GM23248 (cell line): ENCODE measurements at places on chromosomes 4 and X. TPM values are rescaled to one million over a fixed set of nuclear protein-coding genes. Genes with fewer than 3 reads are reported as not detected.
A peak's percentile ranks its signal among the peaks of the same experiment; 100 is the strongest.

DNA sequence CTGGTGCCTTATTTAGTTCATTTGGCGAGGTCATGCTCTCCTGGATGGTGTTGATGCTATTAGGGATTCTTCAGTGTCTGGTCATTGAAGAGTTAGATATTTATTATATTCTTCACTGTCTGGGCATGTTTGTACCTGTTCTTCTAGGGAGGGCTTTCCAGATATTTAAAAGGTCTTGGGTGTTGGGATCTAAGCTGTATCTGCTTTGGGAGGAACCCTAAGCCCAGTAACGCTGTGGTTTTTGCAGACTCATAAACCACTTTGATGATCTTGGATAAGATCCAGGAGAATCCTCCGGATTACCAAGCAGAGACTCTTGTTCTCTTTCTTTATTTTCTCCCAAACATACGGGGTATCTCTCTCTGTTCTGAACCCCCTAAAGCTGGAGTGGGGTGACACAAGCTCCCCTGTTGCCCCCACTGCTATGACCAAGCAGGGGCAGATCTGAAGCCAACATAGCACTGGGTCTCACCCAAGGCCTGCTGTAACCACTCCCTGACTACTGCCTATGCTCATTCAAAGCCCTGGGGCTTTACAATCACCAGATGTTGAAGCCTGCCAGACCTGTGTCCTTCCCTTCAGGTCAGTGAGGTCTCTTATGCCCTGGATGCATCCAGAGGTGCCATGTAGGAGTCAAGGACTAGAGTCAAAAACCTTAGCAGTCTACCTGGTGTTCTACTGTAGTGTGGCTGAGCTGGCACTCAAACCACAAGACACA is 187.6 kb downstream of the GUCY2F start:
- peak; percentile 5 for DNase-seq

GRCh38 chr4:149886786-149887490 is 71.3 kb upstream of the IQCM start:
- no peak for DNase-seq

DNA sequence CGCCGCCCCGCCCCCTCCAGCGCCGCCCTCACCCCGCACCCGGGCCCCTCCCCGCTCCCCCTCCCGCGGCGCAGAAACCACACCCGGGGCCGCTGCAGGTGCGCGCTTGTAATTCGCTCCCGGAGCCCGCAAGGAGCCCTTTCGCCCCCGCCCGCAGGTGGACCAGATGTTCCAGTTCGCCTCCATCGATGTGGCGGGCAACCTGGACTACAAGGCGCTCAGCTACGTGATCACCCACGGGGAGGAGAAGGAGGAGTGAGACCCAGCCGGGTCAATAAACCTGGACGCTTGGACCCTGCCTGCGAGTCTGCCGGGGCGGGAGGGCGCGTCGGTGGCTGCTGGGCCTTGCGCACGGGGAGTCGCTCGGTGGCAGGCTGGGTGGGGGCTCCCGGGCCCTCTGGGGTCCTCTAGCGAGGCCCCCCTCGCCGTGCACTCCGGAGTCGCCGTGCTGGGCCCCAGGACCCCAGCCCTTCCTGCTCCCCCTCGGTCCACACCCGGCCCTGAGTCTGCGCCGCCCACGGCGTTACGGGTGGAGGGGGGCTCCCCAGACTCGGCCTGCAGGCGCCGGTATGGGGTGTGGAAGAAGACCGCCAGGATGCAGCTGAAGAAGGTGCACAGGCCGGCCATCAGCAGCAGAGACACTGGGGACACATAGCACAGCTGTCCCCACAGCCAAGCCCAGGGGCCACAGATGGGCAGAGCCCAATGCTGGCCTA is 7.1 kb downstream of the SLC49A3 start:
- no peak for DNase-seq

Gene FGFR3
- total RNA-seq: 0.13 and 0.97 TPM in 2 replicates

- no peak for DNase-seq
Observed at GRCh38 chr4:156634612-156635011, 337.0 kb downstream of the PDGFC start.

- DNase-seq: peak; percentile 88
Observed at GRCh38 chr4:38889143-38889542, 21.5 kb downstream of the FAM114A1 start.

GRCh38 chrX:42725196-42725595 is 52.8 kb downstream of the PPP1R2C start:
- no peak for DNase-seq
